ENCODE measurements at places on chromosomes 2 and 18. TPM values are rescaled to one million over a fixed set of nuclear protein-coding genes. Genes with fewer than 3 reads are reported as not detected.

The SLC9A2 gene
- 0.04 TPM for polyA plus RNA-seq

The CFC1 gene
- 11.2 TPM for polyA plus RNA-seq

The ONECUT2 gene
- 0.04 TPM for polyA plus RNA-seq

The MEP1B gene
- polyA plus RNA-seq = 0.10 TPM

The KIAA2012 gene
- 1.3 TPM for polyA plus RNA-seq

The TMEM37 gene
- polyA plus RNA-seq = 29.4 TPM

The TSHZ1 gene
- polyA plus RNA-seq = 29.5 TPM

The HES6 gene
- 8.2 TPM for polyA plus RNA-seq

The VWA3B gene
- polyA plus RNA-seq = 5.0 TPM
